Natural killer cell (primary cell): ENCODE measurements at places on chromosomes 5 and 9.

DNA sequence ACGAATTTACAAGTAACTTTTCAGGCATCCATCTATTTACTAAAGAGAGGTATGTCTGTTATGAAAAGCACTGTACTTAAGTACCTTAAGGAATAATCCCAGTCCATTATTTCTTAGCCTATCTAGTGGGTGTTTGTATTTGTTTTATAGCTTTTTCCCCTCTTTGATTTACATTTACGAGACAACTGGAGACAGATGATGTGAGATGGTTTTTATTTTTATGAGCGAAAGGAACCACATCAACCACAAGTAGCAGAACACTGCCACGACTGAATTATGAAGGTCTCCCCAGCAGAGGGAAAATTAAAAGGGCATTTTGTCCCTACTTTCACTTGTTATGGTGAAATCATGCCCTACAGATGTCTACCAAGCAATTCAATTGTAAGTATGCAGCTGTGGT lies 357.8 kb downstream of the NFIB start:
- H3K36me3 ChIP-seq: no peaks in the 10 kb centered on the region
- DNase-seq: no peak
- no peaks in the 10 kb centered on the region for H3K27me3 ChIP-seq
- no peaks in the 10 kb centered on the region for H3K4me1 ChIP-seq

DNA sequence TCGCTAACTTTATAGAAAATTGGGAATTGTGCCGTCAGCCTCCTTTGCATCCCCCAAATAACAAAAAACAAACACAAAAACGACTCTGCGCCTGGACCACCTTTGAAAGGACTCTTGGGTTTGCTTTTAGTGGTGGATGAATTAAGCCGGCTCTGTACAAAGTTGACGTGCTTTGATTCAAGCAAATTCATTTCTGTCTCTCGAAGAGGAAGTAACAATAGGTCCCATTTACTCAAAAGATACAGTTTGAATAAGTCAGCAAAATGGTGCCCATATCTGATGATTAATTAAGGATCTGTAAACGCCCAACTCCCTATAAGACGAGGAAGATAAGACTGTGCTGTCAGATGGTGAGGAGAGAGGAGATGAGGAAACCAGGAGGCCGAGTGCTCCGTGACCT lies 67.8 kb downstream of the AK8 start:
- DNase-seq: no peak
- H3K27me3 ChIP-seq: no peaks in the 10 kb centered on the region
- H3K36me3 ChIP-seq: no peaks in the 10 kb centered on the region
- no peak overlapping the region for H3K4me3 ChIP-seq
- no peak overlapping the region for H3K27ac ChIP-seq
- peaks cover 12% of the 10 kb centered on the region for H3K4me1 ChIP-seq

DNA sequence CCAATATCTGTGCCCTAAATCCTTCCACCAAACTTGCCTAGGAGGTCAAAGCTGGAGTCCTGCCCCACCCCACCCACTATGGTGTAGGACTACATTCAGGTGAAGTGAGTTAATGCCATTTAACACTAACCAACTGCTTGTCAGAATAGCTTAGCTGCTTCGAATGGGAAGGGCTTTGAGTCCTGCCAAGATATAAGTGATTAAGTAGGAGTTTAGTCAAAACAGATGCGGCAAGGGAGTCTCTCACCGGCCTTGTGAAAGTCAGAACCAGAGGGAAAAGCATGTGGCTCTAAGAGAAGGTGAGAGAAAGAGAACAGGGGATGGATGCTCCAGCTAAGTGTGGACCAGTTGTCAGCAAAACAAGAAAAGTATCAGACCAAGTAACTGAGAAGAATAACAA lies 132.6 kb downstream of the SPOCK1 start:
- no peak for DNase-seq
- H3K4me1 ChIP-seq: no peaks in the 10 kb centered on the region
- no peak overlapping the region for H3K27ac ChIP-seq

DNA sequence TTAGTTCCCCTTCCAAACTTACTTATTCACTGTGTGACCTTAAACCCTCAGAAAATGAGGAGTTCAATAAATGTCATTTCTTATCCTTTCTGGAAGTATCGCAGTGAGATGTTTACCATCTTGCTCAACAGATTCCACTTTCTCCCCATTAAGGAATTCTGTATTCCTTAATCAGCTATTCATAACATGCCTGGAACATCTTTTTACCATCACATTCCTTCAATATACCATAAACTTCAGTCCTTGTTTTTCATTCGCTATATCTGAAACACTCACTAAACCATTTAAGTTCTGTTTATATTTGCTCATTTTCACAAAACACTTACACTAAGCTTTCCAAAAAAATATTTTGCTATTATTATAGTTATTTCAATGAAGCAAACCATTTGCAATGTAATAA lies 1158.6 kb downstream of the CDH12 start:
- H3K27me3 ChIP-seq: no peaks in the 10 kb centered on the region
- DNase-seq: no peak
- H3K4me1 ChIP-seq: no peaks in the 10 kb centered on the region
- H3K27ac ChIP-seq: no peak overlapping the region
- H3K4me3 ChIP-seq: no peak overlapping the region

- no peaks in the 10 kb centered on the region for H3K27me3 ChIP-seq
- peaks cover 2% of the 10 kb centered on the region for H3K4me1 ChIP-seq
- H3K36me3 ChIP-seq: no peaks in the 10 kb centered on the region
- H3K4me3 ChIP-seq: no peak overlapping the region
Measured at GRCh38 chr9:133968428-133968827, 23.7 kb downstream of the VAV2 start.

DNA sequence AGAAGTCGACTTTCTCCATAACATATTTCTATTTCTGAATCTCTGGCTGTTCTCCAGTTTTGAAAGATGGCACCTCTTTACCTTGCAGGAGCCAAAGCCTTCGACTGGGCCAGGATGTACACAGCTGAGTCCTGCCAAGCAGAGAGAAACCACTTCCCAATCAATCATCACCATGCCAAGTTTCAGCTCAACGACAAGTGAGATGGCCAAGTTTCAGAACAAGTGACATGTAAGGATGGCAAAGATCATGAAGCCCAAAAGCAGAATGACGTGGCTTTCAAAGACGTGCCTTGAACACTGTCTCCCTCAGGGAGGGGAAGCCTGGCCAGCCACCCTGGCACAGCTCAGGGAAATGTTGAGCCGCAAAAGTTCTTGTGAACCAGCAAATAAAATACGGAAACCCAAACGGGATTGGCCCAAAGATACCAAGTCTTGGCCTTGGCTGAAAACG lies 17.7 kb downstream of the STK10 start:
- no peaks in the 10 kb centered on the region for H3K27me3 ChIP-seq
- peak overlapping the region; percentile 66 for H3K27ac ChIP-seq
- no peak for DNase-seq
- peaks cover 33% of the 10 kb centered on the region for H3K36me3 ChIP-seq

DNA sequence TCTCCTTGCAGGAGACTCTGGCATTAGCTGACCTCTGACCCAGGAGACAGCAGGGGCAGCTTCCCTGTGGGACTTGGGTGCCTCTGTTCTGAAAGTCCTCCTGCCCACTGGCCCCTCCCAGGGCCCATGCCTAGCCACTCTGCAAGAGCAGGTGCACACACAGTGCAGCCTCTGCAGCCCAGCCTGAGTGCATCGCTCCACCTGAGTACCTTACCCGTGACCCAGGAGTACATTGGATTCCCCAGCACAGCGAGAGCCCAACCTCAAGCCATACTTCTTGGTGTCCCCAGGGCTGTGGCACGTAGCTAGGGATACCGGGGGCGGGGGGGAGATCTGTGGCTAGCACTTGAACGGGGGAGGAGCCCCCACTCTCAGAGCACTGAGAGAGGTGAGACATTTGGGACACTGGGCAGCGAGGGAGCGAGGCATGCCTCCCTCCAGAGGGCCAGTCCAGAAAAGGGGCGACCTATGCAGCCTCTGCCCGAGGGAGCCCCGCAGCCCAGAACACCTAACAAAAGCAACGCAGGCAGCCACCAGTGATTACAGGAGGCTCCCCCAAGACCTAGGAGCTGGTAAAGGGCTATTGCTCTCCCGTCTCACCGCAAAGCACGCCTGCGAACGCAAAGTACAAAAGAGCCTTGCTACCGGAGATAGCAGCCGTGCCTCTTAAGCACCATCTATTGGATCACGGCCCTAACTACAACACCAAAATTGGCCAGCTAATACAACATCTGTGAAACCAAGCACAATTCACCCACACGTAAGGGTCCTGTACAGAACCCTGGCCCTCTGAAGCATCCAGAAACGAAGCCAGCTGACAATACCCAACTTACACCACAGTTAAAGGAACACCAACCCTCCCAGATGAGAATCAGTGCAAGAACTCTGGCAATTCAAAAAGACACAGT lies 826 bp upstream of the PRDM9 start:
- H3K27ac ChIP-seq: no peak overlapping the region
- no peaks in the 10 kb centered on the region for H3K4me1 ChIP-seq
- H3K27me3 ChIP-seq: no peaks in the 10 kb centered on the region
- DNase-seq: no peak
- no peak overlapping the region for H3K4me3 ChIP-seq

DNA sequence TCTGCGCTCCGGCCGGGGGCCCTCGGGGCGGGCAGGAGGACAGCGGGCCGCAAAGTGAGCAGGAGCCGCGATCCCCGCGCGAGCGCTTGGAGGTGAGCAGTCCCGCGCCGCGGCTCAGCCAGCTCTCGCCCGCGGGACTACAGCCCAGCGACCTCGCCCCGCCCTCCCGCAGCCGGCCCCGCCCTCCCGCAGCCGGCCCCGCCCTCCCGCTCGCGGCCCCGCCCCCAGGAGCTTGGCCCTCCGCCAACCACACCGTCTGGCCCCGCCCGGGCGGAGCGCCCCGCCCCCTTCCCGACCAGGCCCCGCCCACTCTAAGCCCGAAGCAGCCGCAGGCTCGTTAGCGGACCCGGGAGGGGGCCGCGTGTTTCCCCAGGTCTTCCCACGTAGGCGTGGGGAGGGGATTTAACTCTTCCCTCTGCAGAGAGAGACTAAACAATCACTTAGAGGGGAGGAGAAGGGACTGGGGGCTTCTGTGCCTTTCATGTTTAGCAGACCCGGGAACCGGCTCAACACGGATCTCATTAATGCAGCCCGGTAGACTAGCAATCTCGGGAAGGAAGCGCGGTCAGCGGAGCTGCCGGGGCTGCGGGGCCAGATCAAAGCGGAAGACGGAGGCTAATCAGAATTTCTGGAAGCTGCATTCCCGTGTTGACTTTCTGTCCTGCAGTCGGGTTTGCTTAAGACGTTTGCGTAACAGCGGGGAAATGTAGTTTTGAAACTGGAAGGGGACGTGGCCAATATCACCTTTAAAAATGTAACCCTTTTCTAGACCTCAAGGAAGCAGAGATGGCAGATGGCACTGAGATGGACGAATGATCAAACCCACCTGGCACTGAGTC lies at the start of gene MYO10:
Gene MYO10 (minus strand): TSS at position 139 of the 839 bp plus-strand sequence. CDS start 480 bp downstream, outside the sequence.
- peak; percentile 19 for DNase-seq
- H3K4me3 ChIP-seq: peak within 1 kb of the TSS; percentile 22
- H3K27me3 ChIP-seq: peaks cover 18% of the 10 kb centered on the region
- no peaks in the 10 kb centered on the region for H3K36me3 ChIP-seq
- H3K4me1 ChIP-seq: peaks cover 15% of the 10 kb centered on the region

DNA sequence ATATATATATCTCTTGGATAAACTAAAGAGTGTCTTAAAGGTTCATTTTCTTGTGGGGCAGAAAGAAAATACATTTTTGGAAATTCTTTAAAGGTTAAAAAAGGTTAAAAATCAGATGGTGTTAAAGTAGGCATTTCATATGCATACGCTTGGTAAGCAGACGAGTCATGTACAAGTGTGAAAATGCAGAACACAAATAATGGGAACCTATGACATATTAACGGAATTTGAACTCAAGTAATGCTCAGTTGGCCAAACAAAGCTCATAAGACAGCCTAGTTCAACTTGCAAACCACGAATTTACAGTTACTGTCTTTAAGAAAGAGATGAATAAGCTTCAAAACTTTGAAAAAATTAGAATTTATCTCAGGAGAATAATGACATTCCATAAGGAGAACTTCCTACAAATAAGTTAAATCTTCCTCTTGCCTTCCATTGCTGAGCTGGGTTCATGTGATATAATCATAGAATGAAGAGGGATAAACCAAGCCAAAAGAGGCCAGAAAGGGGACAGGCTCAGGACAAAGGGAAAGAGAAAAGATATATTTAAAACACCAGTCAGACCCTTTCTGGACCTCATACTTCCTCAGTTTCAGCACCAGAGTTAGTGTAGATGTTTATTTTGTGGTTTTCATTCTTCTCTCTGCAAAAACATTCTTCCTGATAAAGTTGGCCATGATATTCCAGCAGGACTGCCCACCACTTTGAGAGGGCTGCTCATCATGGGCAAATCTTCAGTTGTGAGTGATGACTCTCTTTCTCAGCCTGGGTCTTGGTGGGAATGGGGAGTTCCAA lies 256.7 kb upstream of the CD180 start:
- H3K27ac ChIP-seq: no peak overlapping the region
- no peak for DNase-seq
- H3K4me3 ChIP-seq: no peak overlapping the region
- no peaks in the 10 kb centered on the region for H3K4me1 ChIP-seq
